ENCODE measurements at places on chromosomes 1 and 21.

DNA sequence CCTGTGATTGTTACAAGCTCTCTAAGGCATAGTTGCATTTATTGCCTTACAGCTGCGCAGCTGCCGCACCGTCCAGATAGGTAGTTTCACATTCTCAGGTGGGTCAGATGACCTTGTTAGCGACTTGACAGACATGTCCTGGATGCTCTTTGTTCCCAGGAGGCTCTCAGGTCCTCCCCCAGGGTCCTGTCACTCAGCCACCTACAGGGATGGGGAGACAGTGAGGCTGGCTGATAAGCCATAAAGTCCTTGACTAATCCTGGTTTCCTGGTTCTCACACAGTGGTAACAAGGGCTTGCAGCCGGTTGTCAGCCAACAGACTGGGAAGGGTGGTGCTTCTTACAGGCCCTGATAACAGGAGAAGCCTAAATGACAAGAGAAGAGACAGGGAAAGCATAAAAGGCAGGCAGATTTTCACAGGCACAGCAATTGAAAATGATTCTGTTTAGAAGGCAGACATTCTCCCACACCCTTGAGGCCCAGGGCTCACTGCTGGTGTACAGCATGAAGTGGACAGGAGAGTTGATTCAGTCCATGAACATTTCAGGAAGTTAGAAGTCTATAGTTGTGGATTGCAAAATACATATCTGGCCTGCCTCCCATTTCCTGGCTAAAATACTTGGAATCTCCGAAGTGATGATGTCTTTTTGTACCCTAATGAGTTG, 2.9 kb downstream of the ARF1 start:
- no peak for DNase-seq

DNA sequence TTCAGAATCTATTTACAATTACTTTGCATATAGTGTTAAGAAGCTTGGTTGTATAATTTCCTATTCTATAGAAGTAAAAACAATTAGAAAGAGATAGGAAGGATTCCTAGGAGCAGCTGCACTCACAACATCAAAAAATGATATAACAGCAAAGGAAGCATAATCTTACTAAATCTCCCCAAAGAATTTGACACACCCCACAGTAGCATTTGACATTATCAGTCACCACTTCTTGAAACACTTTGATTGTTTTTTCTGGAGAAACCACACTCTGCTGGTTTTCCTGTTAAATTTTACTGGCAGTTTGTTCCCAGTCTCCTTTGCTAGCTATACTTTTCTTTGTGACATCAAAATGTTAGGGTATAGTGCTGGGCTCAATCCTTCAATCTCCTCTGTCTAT, 100.8 kb upstream of the KIAA1614 start:
- DNase-seq: no peak

DNA sequence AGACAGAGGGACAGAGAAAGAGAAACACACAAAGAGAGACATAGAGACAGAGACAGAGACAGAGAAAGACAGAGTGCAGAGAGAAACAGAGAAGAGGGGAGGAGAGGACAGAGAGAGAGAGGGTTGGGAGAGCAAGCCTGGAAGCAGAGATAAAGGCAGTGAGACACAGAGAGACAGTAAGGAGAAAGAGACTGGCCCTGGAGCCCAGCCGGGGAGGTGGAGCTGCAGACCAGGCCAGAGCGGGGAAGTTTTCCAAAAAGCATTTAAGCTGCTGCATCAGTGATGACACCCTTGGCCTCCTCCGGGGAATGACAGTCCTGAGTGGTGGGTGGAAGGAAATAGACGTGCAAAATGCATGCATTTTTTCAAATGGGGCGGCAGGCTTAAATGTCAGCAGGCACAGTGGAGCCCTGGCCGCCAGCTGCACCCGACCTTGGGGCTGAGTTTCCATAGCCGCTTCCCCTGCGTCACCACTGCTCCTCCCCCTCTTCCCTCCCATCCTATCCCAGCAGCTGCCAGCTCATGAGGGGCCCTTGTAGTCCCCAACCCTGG, 95.4 kb upstream of the KLHDC7A start:
- no peak for DNase-seq

- no peak for DNase-seq
These were observed 51.5 kb downstream of the SYT14 start for GRCh38 chr1:209989525-209989924.

GRCh38 chr1:63732666-63733065, 41.2 kb upstream of the ROR1 start:
- DNase-seq: no peak

DNA sequence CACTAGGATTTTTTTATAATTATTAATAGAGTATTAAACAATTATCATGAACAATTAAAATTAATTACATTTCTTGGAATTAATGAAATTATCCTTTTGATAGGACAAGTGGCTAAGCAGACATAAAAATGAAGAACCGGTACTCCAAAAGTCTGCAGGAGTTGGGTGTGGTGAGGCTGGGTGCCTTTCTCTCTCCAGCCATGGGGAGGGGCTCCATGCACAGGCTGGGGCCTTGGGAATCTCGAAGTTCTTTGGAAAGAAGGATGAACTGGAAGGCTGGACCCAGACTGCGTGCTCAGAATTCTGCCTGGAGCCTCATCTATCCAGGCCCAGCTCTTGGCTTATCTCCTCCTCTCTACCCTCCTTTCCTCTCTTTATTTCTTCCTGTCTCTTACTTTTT, 94.1 kb downstream of the ACTL8 start:
- no peak for DNase-seq

DNA sequence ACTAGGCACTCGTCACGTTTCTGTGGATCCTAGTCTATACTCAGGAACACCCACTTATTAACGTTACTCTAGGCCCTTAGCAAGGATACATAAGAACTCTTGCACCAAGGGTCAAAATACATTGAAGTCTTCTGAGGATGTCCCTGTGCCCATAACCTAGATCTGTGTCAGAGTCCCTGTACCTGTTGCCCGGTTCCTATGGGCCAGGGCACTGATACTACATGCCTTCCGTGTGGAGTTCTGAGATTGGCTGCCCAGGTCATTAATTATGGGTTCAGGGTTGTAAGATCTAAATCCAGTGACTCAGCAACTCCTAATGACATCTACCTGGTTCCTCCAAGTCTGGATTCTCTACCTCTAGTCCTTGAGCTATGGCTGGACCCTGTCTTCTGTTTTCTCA, 69.5 kb downstream of the GPR137B start:
- no peak for DNase-seq

DNA sequence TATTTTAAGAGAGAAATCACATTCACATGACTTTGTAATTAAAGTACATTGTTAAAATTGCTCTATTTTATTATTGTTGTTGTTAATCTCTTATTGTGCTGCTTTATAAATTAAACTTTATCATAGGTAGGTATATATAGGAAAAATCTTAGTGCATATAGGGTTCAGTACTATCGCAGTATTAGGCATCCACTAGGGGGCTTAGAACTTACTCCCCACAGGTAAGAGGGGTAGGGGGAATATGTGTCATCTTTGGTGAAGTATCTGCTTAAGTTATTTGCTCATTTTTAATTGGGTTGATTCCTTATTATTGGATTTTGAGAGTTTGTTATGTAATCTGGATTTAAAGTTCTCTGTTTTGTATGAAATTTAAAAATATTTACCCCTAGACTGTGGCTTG, 385.2 kb downstream of the DUSP10 start:
- no peak for DNase-seq

- DNase-seq: no peak
These were observed 246.9 kb upstream of the TMEM51 start for GRCh38 chr1:14906665-14907064.

DNA sequence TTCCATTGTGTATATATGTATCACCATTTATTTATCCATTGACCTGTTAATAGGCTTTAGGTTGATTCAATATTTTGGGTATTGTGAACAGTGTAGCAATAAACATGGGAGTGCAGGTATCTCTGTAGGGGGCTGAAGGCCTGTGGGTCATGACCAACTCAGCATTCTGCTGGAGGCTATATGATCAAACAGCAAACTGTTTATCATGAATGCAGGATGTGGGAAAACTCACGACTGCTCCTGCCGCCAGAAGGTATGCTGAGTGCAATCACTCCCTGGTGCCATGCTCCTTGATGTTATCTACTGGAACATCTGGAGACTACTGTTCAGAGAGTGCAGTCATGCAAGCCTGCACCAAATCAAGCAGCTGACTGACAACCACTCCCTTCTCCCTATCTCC, 275.2 kb downstream of the COL11A1 start:
- no peak for DNase-seq

DNA sequence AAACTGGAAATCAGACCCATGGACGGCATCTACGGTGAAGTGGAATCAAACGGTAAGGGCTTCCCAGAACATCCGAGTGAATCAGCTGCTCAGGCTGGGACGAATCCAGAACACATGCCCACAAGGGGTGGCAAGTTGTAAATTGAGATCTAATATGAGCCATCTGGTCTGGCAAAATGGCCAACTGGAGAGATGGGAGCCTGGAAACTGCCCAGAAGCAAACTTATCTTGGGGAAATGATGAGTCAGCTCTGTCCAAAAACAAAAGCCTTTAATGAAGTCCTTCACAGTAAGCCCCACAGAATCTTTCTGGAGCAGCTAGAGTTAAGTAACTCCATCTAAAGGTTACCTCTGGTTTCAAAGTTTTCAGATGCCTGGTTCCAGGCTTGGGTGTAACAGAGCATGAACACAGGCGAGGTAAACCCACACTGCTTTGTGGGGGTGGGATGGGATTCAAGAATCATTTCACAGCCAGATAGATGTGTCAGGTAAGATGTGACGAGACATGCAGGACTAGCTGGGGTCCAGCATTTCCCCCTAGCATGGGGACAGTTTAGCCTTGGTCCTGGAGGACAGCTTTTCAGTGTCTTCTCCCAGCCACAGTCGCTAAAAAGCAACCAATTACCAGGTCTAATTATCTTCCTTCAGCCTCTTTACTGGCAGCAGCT, 10.5 kb upstream of the SRP9 start:
- DNase-seq: no peak

DNA sequence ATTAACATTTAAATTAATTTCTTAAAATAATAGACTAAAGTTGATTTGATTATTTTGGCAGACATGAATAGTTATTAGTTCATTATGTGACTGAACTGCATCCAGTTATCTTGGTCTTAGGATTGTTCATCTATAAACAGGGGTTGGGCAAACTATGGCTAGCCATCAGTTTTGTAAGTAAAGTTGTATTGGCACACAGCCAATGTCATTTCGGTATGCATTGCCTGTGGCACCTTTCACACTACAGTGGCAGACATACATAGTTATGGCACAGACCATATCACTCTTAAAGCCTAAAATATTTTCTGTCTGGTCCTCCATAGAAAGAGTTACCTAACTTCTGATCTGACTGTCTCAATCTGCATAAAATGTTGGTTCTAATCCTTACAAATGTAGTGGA, 27.2 kb downstream of the ADGRL2 start:
- no peak for DNase-seq

DNA sequence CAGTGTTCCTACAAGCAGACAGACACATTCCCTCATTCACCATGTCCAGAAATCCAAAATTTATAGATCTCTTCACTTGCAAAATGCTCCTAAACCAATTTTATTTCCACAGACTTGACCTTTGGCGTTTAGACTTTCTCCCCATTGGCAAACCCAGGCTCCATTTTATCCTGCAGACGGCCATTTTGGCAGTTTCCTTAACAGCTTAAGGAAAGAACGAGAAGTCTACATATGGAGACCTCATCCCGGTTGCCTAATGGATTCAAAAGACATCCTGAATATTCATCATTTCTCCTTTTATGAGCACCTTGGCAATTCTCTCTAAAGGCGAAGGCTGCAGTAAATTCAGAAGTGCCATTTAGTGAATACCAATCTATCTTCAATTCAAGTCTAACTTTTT, 132.9 kb downstream of the HLX start:
- DNase-seq: no peak

DNA sequence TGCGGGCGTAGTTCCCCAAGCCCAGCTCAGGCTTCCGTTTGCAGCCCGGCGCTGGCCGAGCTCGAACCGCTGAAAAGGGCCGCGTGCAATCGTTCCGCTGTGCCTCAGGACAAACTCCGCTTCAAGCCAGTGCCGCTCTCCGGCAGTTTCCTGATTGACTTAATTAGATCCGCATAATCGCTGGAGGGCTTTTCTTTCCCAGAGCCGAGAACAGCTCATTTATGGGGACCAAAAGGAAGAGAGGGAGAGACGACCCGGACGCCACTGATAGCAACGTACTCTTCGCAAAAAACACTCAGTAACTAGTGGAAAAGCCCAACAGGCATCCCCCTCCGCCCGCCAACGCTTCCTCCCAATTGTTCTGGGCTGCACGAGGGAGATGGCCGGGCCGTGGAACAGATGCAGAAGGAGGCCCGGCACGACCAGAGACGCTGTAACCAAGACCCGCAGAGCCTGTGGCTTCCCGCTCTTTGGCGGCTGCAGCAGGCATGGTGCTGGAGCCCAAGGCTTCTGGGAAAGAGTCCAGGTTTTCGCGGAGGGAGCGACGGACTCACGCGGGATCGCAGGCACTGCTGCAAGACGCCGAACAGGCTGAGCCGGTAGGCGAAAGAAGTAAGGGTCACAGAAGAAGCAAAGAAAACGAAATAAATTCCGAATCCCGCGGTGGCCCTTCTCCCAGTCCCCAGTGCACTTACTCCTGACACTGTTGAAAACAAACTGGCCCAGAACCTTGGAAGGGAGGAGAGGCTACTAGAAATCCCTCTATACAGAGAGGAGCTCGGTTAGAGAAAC, 3.6 kb upstream of the FOXD2 start:
- DNase-seq: no peak

GRCh38 chr1:226643611-226644540, 95.2 kb downstream of the ITPKB start:
- peak; percentile 53 for DNase-seq

GRCh38 chr21:34900376-34900775, 148.7 kb downstream of the RUNX1 start:
- no peak for DNase-seq

DNA sequence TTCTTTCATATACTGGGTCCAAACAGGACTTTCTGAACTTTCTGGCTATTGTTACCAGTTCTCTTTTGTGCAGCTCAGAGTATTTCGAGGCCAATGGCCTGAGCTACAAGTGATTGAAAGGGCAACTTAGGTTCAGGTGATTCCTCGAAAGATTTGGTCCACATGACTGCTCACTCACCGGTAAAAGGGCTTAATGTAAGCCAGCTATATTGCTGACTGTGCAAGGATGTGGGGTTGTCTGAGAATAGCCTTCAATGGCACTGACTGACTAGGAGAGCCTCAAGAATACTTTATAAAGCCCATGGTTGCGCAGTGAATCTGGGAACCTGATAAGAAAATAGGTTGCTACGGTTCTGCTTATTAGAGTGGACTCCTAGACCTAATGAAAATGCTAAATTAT, 269.0 kb downstream of the SEC16B start:
- DNase-seq: no peak

DNA sequence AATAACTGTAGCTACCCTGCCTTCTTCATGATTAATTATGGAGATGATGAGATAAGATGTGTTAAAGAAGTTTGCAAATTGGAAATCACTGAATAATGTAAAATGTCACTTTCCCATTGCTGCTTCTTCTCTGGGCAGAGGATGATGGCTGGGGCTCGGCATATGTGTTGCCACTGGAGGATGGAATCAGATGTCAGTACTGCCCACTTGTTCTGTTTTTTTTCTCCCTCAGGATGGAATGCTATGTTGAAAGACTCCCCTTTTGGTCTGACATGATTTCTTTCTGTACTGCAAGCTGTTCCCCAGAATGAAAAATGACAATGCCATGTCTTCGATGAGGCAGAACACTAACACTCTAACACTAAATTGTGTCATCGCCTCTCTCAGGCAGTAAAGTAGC, 373.9 kb upstream of the SPAG17 start:
- no peak for DNase-seq

Measured in activated T-cell treated with anti-CD3 and anti-CD28 coated beads, Interleukin-2, amount 50 U/mL, for 1 hour (primary cell).